Stimulated activated naive B cell treated with anti-CD40 and anti-IgM and Interleukin-4, amounts not matched to agents 10 μg/mL and 1 μg/mL and 100 μg/mL, for 72 hours (primary cell): ENCODE measurements at places on chromosomes 4 and X.

DNA sequence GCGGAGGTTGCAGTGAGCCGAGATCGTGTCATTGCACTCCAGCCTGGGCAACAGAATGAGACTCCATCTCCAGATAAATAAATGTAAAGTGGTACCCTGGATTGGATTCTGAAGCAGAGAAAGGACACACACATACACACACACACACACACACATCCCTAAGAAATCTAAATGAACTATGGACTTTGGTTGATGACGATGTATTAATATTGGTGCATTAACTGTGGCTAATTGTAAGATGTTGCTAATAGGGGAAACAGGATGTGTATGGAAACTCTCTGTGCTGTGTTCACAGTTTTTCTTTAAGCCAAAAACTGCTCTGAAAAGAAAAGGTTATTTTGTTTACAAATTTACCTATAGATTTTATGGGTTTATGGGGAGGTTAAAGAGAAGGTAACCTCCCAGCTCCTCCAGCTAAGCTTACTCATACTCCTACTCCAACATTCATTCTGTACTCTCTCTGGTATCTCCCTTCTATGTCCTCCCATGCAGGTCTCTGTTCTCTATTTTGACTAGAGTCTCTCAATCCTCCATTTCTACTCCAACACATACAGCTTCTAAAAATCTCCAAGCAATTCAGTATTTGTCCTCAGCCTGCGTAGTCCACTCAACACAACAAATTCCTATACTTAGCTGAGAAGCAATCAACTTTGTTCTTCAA, 46.5 kb upstream of the RELL1 start:
- no peak for DNase-seq
- H3K27ac ChIP-seq, result no peak overlapping the region
- H3K36me3 ChIP-seq, result no peaks in the 10 kb centered on the region
- H3K4me1 ChIP-seq, result peaks cover 9% of the 10 kb centered on the region
- no peaks in the 10 kb centered on the region for H3K27me3 ChIP-seq

DNA sequence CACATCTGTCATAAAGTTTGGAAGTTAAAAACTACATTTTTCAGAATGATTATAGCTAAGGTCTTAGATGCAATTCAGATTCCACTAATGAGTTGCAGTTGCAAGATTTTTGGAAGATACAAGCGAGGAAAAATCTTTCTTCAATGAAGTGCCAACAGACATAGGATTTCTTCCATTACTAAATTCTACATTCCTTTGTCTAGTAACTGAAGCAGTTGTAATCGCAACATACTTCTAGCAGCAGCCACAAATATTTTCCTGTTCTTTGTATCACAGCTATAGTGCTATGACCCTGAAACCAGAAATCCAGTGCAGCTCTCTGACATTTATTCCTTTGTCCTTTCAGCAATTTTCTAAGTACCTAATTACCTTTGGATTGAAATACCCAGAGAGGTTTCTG, 225.2 kb upstream of the SLIT2 start:
- H3K27ac ChIP-seq, result no peak overlapping the region
- DNase-seq, result no peak
- H3K36me3 ChIP-seq, result no peaks in the 10 kb centered on the region
- H3K4me3 ChIP-seq, result no peak overlapping the region
- no peaks in the 10 kb centered on the region for H3K27me3 ChIP-seq
- H3K4me1 ChIP-seq, result no peaks in the 10 kb centered on the region

- no peak for DNase-seq
- no peak overlapping the region for H3K4me3 ChIP-seq
- no peaks in the 10 kb centered on the region for H3K4me1 ChIP-seq
- no peaks in the 10 kb centered on the region for H3K36me3 ChIP-seq
- no peaks in the 10 kb centered on the region for H3K27me3 ChIP-seq
These were observed 360.3 kb downstream of the FBXW7 start for GRCh38 chr4:152175586-152175985.

DNA sequence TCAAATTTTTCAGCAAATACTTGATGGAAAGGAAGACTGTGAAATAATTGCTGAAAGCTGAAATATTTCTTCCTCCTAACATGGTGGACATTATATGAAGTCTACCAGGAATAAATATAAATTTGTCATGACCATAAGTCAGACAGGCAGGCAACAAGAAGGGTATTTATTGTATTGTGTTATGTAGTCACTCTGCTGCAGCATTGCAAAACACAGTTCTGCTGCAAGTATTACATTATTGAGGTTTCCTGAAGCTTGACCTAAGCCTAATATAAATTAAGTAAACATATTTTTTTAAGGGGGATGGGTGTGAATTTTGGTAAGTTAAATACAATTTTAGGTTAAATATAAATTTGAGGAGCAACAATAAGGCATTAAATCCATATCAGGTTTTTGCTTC, 60.2 kb upstream of the MAOA start:
- no peaks in the 10 kb centered on the region for H3K4me1 ChIP-seq
- no peak for DNase-seq
- H3K27ac ChIP-seq, result no peak overlapping the region
- no peak overlapping the region for H3K4me3 ChIP-seq
- peaks cover 2% of the 10 kb centered on the region for H3K36me3 ChIP-seq

- no peak overlapping the region for H3K4me3 ChIP-seq
- peaks cover 2% of the 10 kb centered on the region for H3K36me3 ChIP-seq
- no peaks in the 10 kb centered on the region for H3K27me3 ChIP-seq
- no peak overlapping the region for H3K27ac ChIP-seq
- no peak for DNase-seq
These were observed 5.9 kb upstream of the STIM2 start for GRCh38 chr4:26854701-26855100.

GRCh38 chr4:132614682-132615081, 534.4 kb upstream of the PCDH10 start:
- H3K4me3 ChIP-seq, result no peak overlapping the region
- no peak for DNase-seq
- H3K27me3 ChIP-seq, result no peaks in the 10 kb centered on the region
- no peak overlapping the region for H3K27ac ChIP-seq

GRCh38 chrX:1239681-1240142, 27.3 kb upstream of the CRLF2 start:
- H3K36me3 ChIP-seq, result peaks cover 5% of the 10 kb centered on the region
- H3K4me3 ChIP-seq, result peak overlapping the region; percentile 27
- H3K27ac ChIP-seq, result peak overlapping the region; percentile 92

DNA sequence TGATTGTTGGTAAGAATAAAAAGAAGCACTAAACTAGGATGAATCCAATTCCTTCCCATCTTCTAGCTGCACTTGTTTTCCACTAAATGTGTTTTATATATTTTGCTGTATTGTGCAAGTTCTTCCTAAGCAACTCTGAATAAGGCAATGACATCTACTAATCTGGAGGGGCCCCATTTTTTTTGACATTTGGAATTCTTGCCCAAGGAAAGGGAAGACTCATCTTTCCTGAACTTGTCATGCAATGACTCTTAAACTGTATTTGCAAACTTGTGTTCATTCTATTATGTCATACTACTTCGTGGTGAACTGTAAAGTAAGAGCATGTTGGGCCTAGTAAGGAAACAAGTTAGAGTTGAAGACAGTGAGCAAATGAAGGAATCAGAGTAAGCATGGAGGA, 45.9 kb downstream of the FREM3 start:
- no peaks in the 10 kb centered on the region for H3K27me3 ChIP-seq
- no peak for DNase-seq

GRCh38 chrX:30652527-30653414, 452 bp upstream of the GK start:
- peaks cover 17% of the 10 kb centered on the region for H3K4me1 ChIP-seq
- no peaks in the 10 kb centered on the region for H3K36me3 ChIP-seq
- H3K4me3 ChIP-seq, result peak overlapping the region; percentile 93
- H3K27me3 ChIP-seq, result no peaks in the 10 kb centered on the region
- peak overlapping the region; percentile 96 for H3K27ac ChIP-seq

GRCh38 chrX:29553542-29553941, 661.8 kb upstream of the MAGEB2 start:
- H3K27me3 ChIP-seq, result no peaks in the 10 kb centered on the region
- no peaks in the 10 kb centered on the region for H3K36me3 ChIP-seq
- no peaks in the 10 kb centered on the region for H3K4me1 ChIP-seq

- H3K27ac ChIP-seq, result peak overlapping the region; percentile 99
- H3K4me3 ChIP-seq, result peak overlapping the region; percentile 94
- peaks cover 16% of the 10 kb centered on the region for H3K4me1 ChIP-seq
- no peaks in the 10 kb centered on the region for H3K27me3 ChIP-seq
- DNase-seq, result peak; percentile 96
- peaks cover 42% of the 10 kb centered on the region for H3K36me3 ChIP-seq
These were observed 74.1 kb downstream of the PRSS12 start for GRCh38 chr4:118278473-118279274.

DNA sequence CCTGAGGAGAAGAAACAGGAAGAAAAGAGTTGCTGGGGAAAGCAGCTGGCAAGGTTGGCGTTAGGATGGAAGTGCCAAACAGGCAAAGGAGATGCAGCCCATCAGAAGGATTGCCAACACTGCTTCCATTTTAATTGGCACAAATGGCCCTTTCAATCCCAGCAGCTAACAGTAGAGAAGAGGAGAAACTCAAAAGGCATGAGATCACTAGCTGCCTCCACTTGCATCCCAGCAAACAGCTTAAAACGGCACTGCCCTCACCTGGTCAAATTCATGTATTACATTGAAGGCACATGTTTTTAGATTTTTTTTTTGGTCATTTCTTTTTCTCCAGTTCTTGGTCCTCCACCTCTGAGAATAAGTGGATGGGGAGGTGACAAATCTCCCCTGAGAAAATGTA, 14.9 kb upstream of the LOC101059915 start:
- no peaks in the 10 kb centered on the region for H3K36me3 ChIP-seq
- peaks cover 19% of the 10 kb centered on the region for H3K4me1 ChIP-seq
- no peak overlapping the region for H3K27ac ChIP-seq
- no peaks in the 10 kb centered on the region for H3K27me3 ChIP-seq

DNA sequence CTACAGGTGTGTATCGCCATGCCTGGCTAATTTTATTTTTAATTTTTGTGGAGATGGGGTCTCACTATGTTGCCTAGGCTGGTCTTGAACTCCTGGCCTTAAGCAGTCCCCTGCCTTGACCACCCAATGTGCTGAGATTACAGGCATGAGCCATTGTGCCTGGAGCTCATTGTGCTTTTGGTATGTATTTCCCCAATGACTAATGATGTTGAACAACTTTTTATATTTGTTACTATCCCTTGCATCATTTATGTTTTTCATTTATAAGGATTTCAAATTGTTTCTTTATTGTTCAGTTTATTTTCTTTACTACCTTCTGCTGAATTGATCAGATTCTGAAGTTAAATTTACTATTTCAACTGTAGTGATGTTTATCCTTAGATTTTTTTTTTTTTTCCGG, 199.7 kb downstream of the CEP135 start:
- no peak overlapping the region for H3K4me3 ChIP-seq
- peaks cover 5% of the 10 kb centered on the region for H3K27me3 ChIP-seq
- H3K27ac ChIP-seq, result no peak overlapping the region

DNA sequence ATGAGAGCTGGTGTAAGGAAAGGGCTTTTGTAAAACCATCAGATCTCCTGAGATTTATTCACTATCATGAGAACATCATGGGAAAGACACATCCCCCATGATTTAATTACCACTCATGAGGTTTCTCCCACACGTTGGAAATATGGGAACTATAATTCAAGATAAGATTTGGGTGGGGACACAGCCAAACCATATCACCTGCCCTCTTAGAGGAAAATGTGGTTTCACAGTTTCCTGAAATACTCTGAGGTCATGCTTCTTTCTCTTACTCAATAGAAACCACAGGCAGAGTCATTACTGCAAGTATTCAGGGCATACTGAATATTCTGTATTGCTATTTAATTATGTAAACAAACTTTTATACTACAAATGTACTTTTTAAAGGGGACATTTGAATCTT, 1453.3 kb downstream of the PCDH18 start:
- H3K4me1 ChIP-seq, result no peaks in the 10 kb centered on the region
- no peaks in the 10 kb centered on the region for H3K36me3 ChIP-seq
- no peak for DNase-seq
- no peak overlapping the region for H3K4me3 ChIP-seq
- H3K27me3 ChIP-seq, result no peaks in the 10 kb centered on the region

DNA sequence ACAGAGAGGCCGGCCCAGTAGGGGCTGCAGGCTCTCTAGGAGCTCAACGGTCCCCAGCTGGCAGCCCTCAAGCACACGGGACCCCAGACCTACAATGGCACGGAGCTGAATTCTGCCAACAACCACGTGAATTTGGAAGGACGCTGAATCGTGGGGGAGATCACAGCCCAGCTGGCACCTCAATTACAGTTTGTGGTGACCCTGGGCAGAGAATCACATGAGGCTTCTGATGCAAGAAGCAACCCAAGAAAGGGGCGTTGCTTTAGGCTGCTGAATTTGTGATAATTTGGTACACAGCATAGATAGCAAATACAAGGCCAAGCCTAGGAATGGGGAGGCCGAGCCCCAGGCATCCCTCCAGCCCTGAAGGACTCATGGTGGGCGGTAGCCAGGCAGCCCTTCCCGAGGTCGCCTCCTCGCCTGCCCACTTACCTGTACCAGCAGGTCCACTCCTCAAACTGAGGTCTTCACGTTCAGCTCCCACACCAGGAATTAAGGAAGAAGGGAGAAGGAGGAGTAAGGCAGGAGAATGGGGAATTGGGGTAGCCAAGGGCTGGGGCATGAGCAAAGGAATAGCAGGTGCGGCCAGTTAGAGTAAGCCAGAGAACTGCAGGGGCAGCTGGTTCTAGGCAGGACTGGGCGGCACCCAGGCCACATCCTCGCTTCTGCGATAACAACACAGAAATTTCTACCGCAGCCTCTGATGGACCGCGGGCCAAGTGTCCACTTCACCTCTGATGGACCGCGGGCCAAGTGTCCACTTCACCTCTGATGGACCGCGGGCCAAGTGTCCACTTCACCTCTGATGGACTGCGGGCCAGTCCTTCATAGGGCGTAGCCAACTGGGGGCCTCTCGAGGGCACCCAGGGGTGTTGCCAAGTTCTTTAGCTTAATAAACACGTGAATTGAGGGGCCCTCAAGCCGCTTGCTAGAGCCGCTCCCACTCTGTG, 23.4 kb upstream of the HTRA3 start:
- H3K4me3 ChIP-seq, result no peak overlapping the region
- H3K27ac ChIP-seq, result no peak overlapping the region
- H3K36me3 ChIP-seq, result peaks cover 6% of the 10 kb centered on the region
- peaks cover 11% of the 10 kb centered on the region for H3K4me1 ChIP-seq

DNA sequence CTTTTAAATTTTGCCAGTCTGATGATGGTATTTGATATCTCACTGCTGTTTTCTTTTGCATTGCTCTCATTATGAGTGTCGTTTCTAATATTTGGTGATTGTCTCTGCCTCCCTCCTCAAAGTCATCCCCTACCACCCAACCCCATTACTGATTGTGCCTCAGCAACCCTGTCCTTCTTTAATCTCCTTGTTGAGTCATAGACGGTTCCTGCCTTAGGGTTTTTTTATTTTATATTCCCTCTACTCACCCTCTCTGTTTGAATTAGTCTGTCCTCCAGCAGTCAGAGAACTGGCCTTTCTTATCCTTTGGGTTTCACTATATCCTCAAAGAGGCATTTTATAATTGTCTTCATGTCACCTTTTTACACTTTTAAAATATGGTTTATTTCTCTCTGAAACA, 409.3 kb upstream of the CPEB2 start:
- H3K27me3 ChIP-seq, result no peaks in the 10 kb centered on the region
- H3K36me3 ChIP-seq, result no peaks in the 10 kb centered on the region
- H3K27ac ChIP-seq, result no peak overlapping the region
- H3K4me1 ChIP-seq, result no peaks in the 10 kb centered on the region
